ENCODE measurements at places on chromosomes 7 and 10.

DNA sequence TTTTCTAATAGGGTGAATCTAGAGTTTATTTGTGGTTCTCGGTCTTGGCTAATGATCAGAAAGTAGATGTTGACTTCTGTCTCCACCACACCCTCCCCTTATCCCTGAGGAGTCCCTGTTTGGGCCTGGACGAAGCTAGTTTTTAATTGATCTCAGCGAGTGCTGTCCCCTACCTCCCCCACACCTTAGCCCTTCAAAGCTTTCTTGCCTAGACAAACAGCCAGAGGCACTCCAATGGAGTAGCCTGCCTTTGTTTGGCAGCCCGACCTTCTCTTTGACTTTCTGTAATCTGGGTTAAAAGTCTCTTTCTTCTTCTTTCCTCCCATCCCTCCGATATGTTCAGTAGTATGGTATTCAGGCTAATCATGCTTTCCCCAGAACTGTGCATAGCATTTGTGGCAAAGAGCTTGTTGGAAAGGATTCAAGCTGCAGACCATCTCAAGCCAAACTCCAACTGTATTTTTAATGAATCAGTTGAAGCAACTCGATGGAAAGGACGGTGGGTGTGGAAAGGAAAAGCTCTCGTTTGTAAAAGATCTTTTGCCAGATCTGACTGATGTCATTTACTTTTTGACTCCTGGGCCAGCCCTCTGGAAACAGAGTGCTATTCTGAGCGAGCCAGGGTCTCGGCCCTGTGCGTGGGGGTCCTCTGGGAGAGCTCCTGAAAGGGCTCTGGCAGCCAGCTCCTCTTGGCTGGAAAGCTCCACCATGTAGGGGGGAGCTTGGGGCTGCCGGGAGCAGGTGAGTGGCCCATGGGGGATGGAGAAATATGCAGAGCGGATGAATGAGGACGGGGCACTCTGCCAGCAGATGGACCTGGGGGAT is 4.5 kb downstream of the FAM180A start:
- no peak for DNase-seq

DNA sequence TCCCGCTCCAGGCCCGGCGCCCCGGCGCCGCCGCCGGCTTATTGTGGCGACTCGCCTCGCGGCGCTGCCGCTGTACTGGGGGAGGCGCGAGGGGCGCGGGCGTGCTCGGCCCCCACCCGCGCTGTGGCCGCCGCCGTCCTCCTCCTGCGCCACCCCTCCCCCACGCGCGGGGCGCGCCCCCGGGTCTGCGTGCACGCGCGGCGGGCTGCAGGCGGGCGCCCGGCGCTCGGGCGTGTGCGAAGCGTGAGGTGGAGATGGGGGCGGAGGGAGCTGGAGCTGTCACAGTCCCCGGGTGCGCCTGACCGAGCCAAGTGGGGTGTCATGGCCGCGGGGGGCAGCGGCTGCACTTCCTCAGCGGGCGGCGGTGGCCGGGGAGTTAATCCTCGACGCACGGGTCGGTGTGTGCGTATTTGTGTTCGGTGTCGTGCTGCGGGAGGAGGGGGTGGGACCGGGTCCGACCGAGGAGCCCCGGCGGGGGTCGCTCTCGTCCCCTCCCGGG is 672 bp downstream of the LCOR start:
- DNase-seq, result peak; percentile 84

DNA sequence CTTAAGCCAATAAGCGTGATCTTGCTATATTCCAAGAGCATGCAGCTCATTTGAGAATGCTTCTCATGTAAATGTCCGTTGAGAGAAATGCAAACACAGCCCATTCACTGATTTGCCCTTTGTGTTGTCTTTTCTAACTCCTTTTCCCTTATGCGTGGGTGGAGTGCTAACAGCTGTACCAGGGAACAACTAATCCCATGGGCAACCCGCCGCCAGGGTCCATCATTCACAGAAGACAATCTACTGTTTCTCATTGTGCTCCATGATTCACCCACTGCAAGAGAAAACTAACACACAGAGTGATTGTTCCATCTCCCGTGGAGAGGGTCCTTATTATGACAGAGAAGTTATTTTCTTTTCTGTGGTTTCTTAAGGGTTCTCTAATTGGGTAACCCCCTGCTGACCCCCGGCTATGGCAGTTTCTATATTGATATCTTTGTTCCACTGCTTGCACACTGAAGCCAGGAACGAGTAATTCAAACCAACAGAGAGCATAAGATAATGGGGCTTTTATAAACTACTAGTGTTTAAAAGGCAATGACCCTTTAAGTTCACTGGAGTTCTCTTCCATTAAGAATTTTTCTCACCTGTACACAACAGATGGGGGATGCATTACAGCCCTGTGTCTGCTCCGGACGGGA is 298.7 kb downstream of the BAMBI start:
- DNase-seq, result peak; percentile 5

DNA sequence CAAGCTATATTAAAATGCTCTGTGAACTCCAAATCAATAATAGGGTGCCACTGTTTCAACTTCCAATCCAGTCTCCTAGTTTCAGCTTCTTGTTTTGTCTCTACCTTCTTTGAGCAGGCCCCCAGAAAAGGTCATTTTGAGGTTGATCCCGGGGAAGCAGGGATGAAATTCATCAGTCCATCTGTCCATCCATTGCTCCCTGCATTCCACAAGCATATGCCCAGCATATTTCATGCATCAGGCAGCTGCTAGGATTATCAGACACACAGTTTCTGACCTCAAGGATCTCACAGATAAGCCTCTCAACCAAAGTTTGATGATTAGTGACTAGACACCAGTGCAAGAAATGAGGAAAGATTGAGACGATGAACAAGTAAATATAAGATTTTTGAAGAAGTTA is 186.6 kb upstream of the PDE1C start:
- DNase-seq, result no peak
